ENCODE measurements at places on chromosomes 12 and 14.
A peak's percentile ranks its signal among the peaks of the same experiment; 100 is the strongest.

- DNase-seq: no peak
Measured at GRCh38 chr12:32702946-32703345, 23.8 kb downstream of the DNM1L start.

- DNase-seq: no peak
Measured at GRCh38 chr12:25347716-25348592, 97.2 kb upstream of the KRAS start.

DNA sequence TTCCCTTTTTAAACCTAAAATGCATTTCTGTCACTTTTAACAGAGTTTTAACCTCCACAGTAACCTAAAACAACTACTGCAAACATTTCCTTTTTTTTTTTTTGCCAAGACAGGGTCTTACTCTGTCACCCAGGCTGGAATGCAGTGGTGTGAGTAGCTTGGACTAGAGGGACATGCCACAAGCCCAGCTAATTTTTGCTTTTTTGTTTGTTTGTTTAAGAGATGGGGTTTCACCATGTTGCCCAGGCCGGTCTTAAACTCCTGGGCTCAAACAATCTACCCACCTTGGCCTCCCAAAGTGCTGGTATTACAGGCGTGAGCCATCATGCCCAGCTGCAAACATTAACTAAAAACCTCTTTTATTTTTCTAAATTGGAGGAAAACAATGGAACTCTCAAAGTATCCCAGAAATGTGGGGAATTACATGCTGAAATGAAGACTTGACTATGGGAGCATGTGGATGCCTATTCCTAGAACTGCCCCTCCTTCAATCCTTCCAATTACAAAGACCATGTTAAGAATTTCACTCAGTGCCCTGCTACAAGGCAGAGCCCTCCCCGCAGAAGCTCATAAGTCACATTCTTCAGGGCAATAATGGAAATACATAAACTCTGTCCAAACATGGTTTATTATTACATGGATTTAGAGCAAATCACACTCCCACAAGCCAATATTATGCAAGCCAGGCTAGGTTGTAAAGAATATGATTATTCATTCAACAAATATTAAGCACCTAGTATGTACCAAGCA lies 66.9 kb downstream of the C12orf56 start:
- no peak for DNase-seq

GRCh38 chr12:127785986-127786590 lies 480.9 kb upstream of the TMEM132C start:
- DNase-seq: no peak

- DNase-seq: peak; percentile 77
Measured at GRCh38 chr12:19129486-19130223, at the start of gene PLEKHA5. TSS of gene PLEKHA5 (plus strand) at chr12:19129733. CDS start at chr12:19129800, 67 bp downstream.

DNA sequence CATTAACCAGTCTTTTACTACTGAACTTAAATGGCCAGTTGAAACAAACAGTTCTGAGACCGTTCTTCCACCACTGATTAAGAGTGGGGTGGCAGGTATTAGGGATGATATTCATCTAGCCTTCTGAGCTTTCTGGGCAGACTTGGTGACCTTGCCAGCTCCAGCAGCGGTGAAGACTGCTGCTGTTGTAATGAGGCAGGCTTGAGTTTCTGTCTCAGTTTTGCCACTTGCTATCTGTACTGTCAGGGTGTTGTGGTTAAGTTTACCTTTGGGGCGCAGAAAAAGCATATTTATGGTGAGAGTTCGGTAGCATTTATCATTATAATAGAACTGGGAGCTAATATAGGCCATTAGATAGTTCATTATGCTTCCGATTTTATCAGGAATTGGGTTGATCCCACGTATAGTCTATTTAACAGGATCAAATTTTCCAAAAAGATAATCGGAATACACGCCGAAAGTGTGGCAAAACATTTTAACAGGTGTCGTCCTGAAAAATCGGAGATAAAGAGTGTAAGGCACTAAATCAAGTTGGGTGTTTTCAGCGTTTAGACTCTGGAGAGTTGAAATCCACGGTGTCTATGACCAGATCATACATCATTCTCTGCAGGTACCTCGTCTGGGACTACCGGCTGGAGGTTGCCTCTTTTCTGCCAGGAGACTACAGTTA lies 688 bp upstream of the NECAP1 start:
- DNase-seq: no peak

DNA sequence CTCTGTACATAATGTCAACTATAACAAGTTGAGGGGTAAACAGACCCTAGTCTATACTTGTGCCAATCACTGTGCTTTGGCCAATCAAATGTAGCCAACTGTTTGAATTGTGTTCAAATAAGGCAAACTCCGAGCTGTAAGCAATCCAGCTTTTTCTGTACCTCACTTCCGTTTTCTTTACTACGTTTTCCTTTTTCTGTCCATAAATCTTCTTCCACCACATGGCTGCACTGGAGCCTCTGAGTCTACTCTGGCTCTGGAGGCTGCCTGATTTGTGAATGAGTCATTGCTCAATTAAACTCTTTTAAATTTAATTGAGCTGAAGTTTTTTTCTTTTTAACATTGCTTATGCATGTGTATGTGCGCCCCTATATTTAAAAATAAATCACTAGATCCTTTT lies 29.7 kb downstream of the CLEC1A start:
- no peak for DNase-seq

GRCh38 chr12:40892528-40892927 lies 200.3 kb downstream of the CNTN1 start:
- DNase-seq: no peak

- no peak for DNase-seq
Measured at GRCh38 chr14:75984674-75985073, 889 bp upstream of the IFT43 start.

GRCh38 chr14:45181329-45181728 lies 45.6 kb downstream of the FANCM start:
- no peak for DNase-seq

- no peak for DNase-seq
Measured at GRCh38 chr12:19186722-19187661, 57.5 kb downstream of the PLEKHA5 start.

- DNase-seq: no peak
Measured at GRCh38 chr14:49553106-49553505, 33.1 kb downstream of the RPS29 start.

GRCh38 chr14:76612654-76613053 lies 148.6 kb upstream of the VASH1 start:
- no peak for DNase-seq

DNA sequence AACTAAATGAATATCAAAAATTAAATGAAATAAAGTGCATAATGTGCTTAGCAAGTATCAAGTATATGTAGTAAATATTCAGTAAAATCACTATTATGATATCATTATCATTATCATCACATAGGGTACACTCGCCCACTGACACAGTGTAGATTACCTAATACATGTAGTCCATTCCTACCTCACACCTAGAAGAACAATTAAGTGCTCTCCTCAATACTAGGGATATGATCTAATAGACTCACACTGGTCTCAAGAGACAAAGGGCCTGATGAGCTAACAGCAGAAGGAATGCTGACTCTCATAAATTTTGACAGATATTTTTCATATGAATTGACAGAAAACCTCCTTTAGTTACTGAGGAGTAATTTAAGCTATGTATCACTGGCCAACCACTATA lies 29.1 kb downstream of the FSCB start:
- DNase-seq: no peak

- no peak for DNase-seq
Measured at GRCh38 chr12:128949086-128949485, 95.8 kb downstream of the GLT1D1 start.

GRCh38 chr12:58306266-58307000 lies 365.1 kb downstream of the ATP23 start:
- no peak for DNase-seq

DNA sequence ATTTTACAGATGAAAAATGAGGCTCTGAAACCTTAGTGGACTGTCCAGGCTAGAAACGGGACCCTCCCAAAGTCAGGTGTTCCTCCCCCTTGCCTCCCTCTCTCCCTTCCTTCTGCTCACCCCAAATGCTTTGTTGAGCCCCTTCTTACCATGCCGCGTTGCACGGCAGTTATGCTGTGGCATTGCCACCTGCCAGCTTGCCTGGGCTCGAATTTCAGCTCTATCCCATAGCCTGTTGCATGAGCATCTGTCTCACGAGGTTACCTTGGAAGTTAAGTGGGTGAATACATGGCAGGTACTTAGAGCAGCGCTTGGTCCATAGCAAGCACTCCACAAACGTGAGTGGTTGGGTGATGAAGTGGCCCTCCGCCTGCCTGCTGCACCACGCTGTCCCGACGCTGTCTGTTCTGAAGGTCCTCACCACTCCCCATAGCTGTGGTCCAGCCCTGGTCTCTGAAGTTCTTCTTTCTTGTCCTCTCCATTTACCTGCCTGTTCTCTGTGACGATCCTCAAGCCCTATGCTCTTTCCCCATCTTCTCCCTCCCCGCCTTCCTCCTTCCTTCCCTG lies 269.9 kb downstream of the CACNA1C start:
- no peak for DNase-seq

- DNase-seq: no peak
Measured at GRCh38 chr12:111359914-111360276, 9.0 kb downstream of the PHETA1 start.

DNA sequence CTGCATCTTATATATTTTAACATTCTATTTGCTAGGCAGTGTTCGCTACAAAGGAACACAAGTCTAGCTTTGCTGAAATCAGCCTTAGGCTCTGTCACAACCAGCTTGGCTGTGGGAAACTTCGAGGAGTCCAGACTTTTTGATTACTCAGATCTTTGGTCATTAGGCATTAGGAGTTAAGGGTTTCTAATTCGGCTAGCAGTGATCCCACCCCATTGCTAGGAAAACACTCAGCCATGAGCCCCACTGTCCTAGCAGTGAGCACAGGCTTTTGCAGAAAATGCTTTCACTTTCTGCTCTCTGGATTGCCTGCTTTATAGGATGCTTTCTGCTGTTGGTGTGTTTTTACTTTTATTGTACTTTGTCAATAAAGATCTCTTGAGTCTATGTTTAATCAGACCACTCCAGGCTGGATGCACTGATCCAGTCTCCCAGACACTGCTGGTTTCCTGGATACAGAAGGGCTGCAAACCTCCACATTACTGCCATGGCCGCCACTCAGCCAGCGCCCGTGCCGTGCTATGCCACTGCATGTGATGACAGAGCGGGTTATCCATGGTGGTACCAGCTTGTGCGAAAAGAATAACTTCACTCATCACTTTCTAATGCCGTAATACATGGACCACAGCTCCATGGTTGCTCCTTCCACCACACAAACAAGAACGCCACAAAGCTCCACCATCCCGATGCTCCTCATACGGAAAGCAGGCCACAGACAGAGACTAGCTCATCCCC lies 41.0 kb upstream of the PYGL start:
- DNase-seq: peak; percentile 39

GRCh38 chr12:23217667-23218066 lies 592.7 kb downstream of the ETNK1 start:
- DNase-seq: no peak

DNA sequence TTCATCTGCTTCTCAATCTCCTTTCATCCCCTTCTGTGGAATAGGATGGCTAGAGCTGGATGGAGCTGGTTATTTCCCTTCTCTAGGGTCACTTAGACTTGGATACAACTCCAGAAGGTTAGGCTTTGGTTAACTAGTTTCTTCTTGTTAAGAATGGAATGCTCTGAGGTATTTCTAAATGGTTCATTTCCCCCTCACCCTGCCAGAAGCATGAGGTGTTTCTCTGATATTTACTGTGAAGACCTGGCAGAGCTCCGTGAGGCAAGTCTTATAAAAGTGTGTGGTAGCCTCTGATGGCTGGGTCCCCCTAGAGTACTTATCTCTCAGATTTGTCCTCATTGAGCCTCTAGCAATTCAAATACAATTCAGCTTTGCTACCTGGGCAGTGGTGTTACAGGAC lies 207.9 kb downstream of the SLC16A7 start:
- no peak for DNase-seq

GRCh38 chr14:99360774-99361595 lies 89.0 kb upstream of the BCL11B start:
- DNase-seq: no peak

- no peak for DNase-seq
Measured at GRCh38 chr12:2431810-2432209, 363.0 kb upstream of the FKBP4 start.

- no peak for DNase-seq
Measured at GRCh38 chr12:132582582-132583410, 27.6 kb downstream of the LRCOL1 start.

DNA sequence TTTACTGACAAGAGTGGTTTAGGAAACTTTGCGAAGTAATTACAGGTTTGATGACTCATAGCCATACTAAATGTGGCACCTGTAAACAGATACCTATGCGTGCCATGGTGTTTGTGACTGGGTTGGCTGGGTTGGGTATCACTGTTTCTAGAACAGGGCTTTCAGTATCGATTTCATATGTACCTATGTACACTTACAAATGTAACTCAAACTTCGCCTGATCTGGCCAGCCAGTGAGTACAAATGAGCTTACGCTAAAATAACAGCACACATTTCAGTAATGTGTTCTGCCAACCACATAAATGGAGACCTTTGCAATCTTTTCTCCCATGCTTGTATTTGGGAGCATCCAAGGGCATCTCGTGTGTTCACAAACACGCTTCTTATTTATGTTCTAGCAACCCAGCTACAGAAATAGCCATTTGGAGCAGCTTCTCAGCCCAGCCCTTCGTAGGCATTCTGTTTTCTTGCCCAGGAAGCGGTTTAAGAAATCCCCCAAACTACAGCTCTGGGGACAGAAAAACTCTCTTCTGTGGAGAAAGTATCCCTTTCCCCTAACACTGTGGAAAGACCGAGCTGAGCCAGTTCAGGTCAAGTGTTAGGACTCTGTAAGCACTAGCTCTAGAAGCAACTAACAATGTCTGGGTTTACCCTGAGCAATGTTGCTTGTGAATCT lies 42.3 kb upstream of the MDM1 start:
- DNase-seq: no peak

GRCh38 chr12:101221301-101221700 lies 11.3 kb upstream of the SLC5A8 start:
- no peak for DNase-seq

- DNase-seq: no peak
Measured at GRCh38 chr12:18257251-18257650, 4.1 kb upstream of the PIK3C2G start.

GRCh38 chr14:70315942-70316341 lies 43.5 kb downstream of the COX16 start:
- no peak for DNase-seq

GRCh38 chr14:67881225-67881624 lies 61.6 kb downstream of the RAD51B start:
- DNase-seq: no peak

GRCh38 chr14:102695167-102695555 lies 82.1 kb upstream of the TRAF3 start:
- no peak for DNase-seq
